Lung microvascular endothelial cell (primary cell): ENCODE measurements at places on chromosomes 1 and 21. TPM values are rescaled to one million over a fixed set of nuclear protein-coding genes. Genes with fewer than 3 reads are reported as not detected.

- DNase-seq: no peak
Observed at GRCh38 chr1:83626603-83627002, 372.3 kb downstream of the TTLL7 start.

DNA sequence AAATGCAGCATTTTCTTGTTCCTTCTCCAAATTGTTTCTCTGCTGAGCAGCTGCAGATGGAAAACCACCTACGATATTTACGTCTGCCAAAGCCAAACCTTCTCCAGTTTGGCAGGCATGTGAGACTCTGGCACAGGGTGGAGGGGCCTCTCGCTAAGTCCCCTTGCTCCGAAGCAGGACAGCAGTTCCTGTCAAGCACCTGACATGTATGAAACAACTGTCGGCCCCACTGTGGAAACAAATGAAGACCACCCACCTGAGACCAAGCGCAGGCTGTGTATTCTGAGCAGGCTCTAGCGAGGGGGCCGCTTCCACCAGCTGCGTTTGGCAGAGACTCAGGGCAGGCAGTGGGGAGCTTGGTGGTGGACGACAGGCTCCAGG is 74.7 kb downstream of the RIPK4 start:
- no peak for DNase-seq

GRCh38 chr21:44797775-44798174 is 3.8 kb downstream of the UBE2G2 start:
- no peak for DNase-seq

GRCh38 chr1:15005116-15005515 is 148.4 kb upstream of the TMEM51 start:
- no peak for DNase-seq

DNA sequence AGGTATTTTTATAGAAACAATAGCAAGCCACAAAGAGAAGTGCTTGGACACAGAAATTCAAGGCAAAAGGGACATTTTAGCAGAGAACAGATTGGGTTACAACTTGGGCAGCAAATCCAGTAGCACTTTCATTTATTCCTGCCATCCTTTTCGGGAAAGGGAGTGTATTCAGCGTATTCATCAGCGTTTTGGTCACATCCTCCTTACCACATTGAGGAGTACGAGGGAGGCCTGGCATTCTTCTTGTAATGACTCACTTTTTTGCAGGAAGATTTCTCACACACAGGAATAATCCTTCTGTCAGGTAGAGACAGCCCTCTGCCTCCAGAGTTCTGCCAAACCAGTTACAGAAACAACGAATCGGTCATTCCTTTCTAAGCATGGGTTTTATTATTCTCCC is 18.1 kb upstream of the FAM78B start:
- no peak for DNase-seq

DNA sequence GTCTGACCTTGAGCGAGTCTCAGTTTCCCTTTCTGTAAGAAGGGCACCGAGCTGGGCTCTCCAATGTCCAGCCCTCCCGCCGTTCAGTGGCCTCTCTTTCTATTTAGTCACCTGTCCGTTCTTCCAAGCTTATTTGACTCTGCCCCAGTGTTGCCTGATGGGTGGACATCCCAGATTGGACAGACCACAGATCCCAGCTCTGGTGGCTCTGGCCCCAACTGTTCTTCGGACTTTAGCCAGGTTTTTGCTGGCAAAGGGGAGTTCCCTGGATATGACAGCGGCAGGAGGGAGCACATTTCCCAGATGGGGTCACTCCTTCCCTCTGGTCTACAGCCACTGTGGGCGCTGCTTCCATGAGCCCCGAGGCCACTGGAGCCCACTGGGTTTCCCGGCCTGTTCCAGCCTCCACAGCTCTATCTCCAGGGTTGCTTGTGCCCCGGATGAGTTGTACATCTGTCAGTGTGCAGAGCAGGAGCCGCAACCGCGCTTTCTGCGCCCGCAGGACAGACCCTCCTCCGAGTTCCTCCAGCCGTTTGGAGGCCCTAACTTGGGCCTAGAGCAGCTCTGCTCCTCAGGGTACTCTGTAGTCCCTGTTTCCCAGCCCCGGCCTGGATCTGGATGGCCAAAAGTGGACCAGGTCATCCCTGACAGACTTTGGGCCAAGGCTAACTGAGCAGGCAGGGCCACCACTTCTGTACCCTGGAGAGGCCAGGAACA is 3.8 kb downstream of the DMBX1 start:
- DNase-seq: no peak

DNA sequence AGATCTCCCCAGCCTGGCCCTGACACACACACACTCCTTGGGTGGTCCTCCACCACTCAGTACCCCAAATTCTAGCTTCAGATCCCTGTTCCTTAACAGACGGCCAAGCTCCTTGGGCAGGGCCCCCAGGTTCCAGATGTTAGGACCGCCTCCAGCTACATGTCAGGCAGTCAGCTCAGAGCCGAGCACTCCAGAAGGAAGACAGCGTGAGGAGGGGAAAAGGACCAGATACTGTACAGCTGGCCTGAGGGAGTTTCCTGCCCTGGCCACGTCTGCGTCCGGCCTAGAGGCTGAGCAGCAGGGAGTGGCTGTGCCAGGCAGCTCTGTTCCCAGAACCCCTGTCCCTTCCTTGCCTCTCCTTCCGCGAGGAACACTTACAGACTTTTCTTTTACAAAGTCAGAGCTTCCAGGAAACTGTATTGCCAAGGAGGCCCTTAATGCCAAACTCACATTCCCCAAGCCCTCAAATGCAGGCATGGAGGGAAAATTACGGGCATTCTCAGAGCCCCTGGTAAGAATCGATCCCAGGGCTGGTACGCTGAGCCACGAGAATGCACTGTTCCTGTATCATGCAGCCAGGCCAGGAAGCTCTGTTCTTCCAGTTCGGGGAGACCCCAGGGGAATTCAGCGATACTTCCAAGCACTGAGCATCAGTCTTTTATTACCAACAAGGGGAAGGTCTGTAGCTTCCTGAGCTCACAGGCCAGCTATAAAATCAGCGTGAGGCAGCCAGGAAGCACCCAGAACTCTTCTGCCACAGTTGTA is 45.2 kb upstream of the CNTN2 start:
- DNase-seq: no peak

- no peak for DNase-seq
Observed at GRCh38 chr1:214831956-214832355, 229.0 kb downstream of the CENPF start.

GRCh38 chr1:52947490-52947889 is 20.4 kb downstream of the SCP2 start:
- DNase-seq: no peak

The SERINC2 gene
- total RNA-seq: 5.2 and 9.1 TPM in 2 replicates

The FAM229A gene
- total RNA-seq: 0.22 and 0.99 TPM in 2 replicates

The KAZN gene
- 0.22 and 0.60 TPM in 2 replicates for total RNA-seq
